ENCODE measurements at places on chromosomes 12 and 14.

GRCh38 chr12:128583453-128583852, 240.3 kb downstream of the SLC15A4 start:
- no peak for DNase-seq

DNA sequence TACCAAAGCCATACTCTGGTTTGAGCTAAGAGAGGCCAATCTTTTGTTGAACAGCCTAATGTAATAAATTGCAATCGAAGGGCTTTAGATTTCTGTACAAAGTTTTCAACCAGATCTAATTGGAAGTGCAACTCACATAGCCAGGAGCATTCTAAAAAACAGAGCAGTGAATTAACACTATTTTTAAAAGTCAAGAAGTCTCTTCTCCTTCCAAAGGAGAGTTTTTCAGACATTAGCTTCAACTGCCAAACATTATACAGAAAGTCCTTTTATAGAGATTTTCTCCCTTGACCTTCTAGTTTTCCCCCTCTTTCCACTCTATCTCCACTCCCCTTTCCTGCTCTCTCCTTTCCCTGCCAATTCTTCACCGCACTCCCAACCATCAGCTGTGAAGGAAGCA, 259.6 kb downstream of the NOVA1 start:
- no peak for DNase-seq

DNA sequence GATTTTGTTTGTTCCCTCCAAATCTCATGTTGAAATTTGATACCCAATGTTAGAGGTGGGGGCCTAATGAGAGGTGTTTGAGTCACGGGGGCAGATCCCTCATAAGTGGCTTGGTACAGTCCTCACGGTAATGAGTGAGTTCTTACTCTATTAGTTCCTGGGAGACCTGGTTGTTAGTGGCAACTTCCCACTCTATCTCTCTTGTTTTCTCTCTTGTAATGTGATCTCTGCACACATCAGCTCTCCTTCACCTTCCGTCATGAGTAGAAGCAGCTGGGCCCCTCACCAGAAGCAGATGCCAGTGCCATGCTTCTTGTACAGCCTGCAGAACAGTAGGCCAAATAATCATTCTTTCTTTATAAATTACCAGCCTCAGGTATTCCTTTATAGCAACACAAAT, 29.6 kb upstream of the KCNK10 start:
- no peak for DNase-seq

GRCh38 chr14:64566651-64567122, 16.9 kb downstream of the PPP1R36 start:
- no peak for DNase-seq

- no peak for DNase-seq
Observed at GRCh38 chr14:37203423-37203822, 5.7 kb downstream of the MIPOL1 start.

GRCh38 chr12:52581481-52581880, 7.8 kb upstream of the KRT74 start:
- DNase-seq: peak; percentile 83

DNA sequence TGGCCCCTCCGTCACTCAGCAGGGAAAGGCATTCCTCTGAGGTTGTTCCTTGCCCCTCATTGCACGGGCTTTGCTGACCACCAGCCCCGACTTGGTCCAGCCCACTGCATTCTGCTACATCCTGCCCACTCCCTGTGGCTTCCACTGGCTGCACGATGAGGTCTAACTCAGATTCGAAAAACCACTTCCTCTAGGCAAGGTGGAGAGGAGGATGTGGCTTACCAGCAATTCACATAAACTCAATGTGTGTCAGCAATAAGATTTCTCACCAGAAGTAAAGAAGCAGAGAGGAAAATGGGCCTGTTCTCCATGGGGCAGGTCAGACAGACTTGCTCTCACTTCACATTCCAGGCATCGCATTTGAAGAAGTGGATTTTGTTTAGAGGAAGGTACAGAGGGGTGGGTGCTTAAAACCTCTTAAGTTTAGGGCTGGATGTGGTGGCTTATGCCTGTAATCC, 14.7 kb downstream of the GPR68 start:
- peak; percentile 66 for DNase-seq

DNA sequence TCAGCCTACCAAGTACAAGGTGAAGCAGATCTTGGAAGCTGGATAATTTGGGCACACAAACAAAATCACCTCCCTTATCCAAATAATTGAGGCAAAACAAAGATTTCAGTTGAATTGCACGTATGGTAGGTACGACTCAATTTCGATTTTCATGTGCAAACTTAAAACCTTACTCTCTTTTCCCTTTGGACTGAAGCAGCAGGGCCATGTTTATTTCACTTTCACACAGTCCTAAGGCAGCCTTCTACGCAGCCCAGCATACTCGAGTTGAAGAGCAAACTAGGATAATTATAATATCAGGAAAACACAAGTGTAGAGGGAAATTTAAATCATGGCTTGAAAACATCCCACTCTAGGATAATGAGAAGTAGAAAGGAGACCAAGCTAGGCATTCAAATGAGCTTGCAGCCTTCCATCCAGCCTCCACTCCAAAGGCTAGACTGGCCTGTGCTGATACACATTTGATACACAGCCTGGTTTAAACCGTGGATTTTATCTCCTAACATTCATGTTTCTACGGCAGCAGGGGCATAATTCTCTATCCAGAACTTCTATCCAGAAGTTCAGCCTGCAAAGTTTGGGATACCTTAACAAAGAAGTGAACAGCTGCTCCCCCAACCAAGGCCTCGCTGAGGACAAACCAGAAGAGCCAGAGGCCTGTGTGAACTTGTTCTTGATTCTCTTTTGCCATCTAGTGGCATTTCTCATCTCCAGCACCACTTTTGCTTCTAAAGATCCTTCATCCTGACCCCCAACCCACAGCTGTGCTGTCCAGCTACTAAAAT, 2.4 kb upstream of the RNASE7 start:
- no peak for DNase-seq

GRCh38 chr12:77888611-77889010, 57.9 kb downstream of the NAV3 start:
- DNase-seq: peak; percentile 83

DNA sequence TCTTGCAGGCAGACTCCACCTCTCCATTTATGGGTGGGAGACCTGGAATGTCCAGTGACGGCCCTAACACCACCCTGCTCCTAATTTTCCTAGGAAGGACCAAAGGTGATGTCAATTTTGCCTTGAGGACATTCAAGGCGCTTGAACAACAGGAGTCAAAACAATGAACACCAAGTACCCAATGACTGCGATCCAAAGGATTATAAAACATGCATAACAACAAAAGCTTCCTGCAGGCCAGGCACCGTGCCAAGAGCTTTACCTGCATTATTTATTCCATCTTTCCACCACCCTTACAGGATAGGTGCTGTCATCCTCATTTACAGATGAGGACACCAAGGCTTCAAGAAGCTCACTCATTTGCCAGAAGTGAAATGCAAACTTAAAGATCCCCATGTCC, 15.2 kb upstream of the FOXN3 start:
- no peak for DNase-seq

- no peak for DNase-seq
Observed at GRCh38 chr14:93535537-93535936, 104.8 kb downstream of the UNC79 start.

DNA sequence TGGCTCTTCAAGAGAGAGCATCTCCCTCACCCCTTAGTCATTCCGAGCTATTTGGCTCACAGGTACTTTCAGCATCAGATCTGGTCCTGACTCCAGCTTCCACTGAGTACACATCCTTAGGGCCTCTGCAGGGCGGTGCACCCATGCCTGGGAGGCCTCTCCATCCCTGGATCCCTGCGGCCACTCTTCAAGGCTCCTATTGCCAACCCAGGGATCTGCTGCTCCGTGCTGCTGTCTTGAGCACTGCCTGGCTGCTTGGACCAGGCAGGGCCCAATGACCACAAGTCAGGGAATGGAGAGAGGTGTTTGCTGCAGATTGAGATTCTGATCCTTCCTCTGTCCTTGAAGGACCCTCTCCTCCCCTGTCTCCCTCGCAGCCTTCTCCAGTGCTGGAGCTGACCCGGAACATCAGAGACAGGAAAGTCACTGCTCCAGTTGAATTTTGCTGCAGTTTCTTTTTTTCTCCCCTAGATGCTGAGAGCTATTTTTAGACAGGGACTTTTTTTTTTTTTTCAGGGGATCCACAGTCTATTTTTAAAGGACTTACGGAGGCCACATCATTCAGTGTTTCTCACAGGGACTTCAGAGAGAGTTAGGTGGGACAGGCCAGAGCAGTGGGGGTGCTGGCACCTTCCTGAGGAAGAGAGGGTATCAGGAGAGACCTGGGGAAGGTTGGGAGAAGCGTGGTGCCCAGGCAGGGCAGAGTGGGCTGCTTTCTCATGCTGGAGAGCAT, 50.1 kb upstream of the KCNA1 start:
- no peak for DNase-seq

GRCh38 chr14:88195676-88196075, 127.4 kb downstream of the KCNK10 start:
- no peak for DNase-seq

DNA sequence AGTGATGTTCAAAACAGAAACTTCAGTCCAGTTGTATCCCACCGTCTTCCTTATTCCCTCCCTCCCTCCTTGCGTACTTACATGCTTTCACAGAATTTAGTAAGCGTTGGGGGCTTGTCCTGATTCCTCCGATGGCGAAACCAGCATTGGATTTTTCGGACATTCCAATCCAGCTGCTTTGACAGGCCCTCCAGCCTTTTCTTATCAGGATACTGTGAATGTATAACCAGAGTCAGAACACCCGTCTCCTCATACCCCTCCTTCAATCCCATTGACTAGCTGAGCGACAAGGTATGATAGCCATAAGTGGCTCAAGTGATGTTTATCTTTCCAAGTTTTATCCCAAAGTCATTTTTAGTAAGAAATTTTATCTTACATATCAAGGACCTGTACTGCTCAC, 24.2 kb downstream of the CERS5 start:
- DNase-seq: no peak

All from NCI-H226 (cell line).